Body of pancreas (tissue), 4 donors: ENCODE measurements at places on chromosomes 3 and 15.
A peak's percentile ranks its signal among the peaks of the same experiment; 100 is the strongest.

DNA sequence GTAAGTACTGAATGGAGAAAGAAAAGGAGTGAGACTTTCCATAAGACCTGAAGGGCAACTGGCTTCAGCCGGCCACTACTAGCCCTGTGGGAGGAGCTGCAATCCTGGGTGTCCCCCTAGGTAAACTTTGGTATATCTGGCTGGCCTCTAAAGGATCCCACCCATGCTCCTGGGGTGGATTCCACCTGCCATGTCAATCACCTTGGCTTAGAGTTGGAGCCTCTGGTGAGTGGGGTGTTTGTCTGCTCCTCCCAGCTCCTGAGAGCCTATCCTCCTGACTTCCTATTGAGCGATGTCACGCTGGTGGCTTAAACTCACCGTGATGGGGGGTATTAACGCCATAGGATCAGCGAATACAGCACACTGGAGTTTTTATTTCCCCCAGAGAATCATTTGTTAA, 2.6 kb downstream of the SPTBN5 start:
- DNase-seq = no peak

GRCh38 chr15:79283252-79284048, 928 bp downstream of the ANKRD34C start:
- DNase-seq = peak; percentile 61

GRCh38 chr3:13282986-13283876, 136.9 kb downstream of the NUP210 start:
- peak; percentile 35 for DNase-seq

DNA sequence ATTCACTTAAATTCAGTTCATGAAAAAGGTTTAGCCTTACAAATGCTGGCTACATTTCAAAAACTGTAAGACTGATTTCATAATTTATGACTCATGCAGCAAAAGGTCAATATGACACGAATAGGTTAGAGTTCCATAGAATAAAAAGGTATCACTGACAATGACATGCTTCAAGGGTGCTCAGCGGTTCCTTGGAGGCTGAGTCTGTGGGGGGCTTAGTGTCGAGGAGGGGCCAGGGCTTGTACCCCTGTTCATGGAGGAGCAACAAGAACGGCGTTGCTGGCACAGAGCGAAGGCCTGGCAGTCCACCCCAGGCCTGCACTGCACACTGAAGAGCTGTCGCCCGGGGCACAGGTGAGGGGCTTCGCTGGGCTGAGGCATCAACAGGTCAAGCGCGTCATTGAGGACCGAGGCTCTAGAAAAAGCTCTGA, 174.2 kb downstream of the NR1D2 start:
- DNase-seq = no peak

DNA sequence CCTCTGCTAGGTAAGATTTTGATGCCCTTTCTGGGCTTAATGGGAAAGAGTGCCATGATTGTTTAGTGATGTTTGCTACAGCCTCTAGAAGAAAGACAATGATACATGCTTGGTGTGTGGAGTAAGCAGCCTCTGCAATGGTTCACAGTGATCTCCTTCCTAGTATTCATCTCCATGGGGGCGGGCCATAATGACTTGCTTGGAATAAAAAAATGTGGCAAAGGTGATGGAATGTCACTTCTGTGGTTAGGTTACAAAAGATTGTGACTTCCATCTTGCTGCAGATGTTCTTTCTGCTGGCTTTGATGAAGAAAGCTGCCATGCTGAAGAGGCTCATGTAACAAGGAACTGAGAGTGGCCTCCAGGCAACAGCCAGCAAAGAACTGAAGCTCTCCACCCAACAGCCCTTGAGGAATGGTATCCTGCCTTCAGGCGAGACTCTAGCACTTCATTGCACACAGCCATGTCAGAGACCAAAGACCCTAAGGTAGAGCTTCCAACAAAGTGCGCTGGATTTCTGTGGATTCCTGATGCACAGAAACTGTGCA, 139.1 kb upstream of the LRIG1 start:
- no peak for DNase-seq

DNA sequence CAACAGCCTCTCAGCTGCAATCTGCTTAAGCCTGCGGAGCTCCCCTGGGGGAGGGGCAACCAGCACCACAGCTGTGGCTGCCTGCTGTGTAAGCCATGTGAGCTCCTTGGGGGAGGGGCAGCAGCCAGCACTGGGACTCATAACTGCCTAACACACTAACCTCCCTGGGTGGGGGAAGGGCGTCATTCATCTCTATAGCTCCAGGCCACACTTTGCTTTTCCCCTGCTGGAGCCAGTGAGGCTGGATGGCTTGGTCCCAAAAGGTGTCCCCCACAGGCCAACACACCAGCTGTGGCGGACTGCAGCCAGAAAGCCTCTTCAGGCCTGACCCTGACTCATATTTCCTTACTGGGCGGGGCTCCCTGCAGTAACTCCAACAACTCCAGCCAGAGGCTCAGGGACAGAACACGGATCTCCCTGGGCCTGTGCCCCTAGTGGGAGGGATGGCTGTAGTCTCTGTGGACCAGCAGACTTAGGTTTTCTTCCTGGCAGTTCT, 129.8 kb downstream of the PPM1L start:
- peak; percentile 54 for DNase-seq

DNA sequence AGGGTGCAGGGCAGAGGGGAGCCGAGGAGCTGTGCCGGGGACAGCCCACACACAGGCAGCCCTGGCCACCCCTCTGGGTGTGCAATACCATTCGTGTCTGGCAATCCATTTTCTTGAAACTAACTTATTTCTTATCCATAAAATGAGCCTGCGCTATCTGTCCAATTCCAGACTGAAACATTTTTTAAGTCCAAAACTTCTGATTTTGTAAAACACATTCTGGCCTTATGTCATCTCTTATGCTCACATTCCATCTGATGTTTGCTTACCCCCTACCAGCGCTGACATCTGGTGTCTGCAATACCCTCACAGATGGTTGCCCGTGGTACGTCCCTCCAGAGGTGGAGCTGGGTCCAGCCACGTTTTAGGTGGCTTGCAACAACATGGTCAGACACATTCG, 31.8 kb downstream of the PCSK6 start:
- no peak for DNase-seq

- peak; percentile 84 for DNase-seq
Observed at GRCh38 chr3:141093971-141094684, 43.0 kb downstream of the SPSB4 start.

- no peak for DNase-seq
Observed at GRCh38 chr15:64344651-64345294, 11.2 kb downstream of the CSNK1G1 start.

DNA sequence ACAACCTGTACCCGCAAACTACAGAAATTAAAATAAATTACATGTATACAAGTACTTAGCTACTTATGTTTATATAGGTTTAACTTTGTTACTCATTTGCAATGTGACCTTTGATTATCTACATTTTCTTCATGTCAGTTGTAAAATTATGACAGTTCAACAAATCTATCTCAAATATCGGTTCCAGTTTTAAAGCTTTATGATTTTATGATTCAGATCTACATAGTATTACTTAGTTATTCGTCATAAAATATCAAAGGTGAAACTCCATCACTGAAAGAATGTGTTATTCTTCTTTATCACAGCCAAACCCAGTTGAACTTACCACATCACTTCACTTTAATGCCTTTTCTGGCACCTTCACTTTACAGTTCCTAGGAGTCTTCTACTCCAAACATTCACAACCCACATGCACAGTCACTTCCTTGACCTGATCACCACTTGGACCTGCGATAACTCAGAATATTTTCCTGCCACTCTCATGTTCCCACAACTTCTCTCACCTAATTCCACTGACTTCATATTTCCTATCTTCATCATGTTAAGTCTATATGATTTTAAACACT, 47.2 kb downstream of the SLITRK3 start:
- DNase-seq = no peak

- no peak for DNase-seq
Observed at GRCh38 chr3:121736112-121736511, 13.4 kb downstream of the GOLGB1 start.

- no peak for DNase-seq
Observed at GRCh38 chr3:25566358-25566920, 98.3 kb downstream of the TOP2B start.

DNA sequence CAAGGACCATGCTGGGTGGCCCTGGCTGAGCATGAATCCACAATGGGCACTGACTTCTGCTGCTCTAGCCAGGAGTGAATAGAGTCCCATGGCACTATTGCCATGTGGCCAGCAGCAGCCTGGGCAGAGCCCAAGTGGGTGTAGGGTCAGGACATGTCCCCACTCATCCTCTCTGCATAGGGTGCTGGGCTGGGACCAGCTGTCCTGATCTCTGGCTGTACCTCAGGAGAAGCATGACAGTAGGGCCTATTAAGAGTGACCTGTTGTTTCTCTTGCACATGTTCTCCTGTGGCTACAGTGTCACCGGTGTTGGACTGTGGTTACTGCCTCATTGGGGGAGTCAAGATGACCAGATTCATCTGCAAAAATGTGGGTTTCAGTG, 46.9 kb downstream of the DLEC1 start:
- DNase-seq = no peak

GRCh38 chr3:123080864-123081562, 14.2 kb downstream of the PDIA5 start:
- DNase-seq = no peak
